ENCODE measurements at places on chromosomes 7 and 10.

DNA sequence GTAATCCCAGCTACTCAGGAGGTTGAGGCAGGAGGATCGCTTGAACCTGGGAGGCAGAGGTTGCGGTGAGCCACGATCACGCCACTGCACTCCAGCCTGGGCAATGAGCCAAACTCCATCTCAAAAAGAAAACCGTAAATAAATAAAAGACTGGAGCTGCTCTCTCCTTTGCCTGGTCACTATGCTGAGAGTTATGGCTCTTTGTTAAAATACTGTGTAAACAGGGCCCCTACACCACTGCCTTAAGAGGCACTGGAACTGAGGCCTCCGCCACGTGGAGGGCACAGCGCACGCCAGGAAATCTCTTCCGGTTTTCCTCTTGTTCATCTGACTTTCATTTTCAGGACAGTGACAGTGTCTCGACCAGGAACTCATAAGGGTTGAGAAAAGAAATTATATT lies 123.3 kb downstream of the PAXIP1 start:
- no peak for DNase-seq

DNA sequence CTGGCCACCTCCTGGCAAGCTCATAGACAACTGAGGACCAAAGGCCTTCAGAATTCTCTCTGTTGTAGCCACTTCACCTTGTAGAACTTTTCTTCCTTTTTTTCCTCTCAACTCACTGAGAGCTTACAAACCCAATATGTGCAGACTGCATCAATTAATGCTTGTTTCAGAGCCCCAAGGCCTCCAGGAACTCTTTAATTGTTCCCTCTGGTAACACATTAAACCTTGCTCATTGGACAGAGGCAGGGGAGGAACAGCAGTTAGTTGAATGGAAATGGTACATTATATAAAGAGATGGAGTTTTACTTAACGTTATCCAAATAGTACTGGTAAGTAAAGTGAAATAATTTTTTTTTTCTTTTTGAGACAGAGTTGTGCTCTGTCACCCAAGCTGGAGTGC lies 25.2 kb downstream of the STMP1 start:
- DNase-seq = no peak

DNA sequence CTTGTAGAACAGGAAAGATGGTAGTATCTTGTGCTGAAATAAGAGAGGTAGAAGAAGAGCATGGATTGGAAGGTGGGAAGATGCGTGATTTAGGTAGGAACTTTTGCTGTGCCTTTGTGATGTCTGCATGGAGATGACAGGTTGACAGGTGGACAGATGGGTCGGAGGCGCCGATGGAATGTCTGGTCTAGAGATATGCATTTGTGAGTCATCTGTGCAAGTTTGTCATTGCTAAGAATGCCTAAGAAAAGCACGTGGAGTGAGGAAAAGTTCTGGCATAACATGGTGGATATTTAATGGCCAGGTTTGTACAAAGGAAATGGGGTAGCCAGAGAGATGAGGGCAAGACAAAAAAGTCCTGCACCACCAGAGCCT lies 76.0 kb upstream of the ARMC3 start:
- no peak for DNase-seq

- no peak for DNase-seq
These were observed 141.5 kb upstream of the EEPD1 start for GRCh38 chr7:36011588-36011965.

- DNase-seq = no peak
These were observed 59.0 kb downstream of the GNA12 start for GRCh38 chr7:2785071-2785500.

- DNase-seq = no peak
These were observed 20.2 kb upstream of the PPIF start for GRCh38 chr10:79327090-79327457.
